ENCODE measurements at places on chromosomes 16 and 17. TPM values are rescaled to one million over a fixed set of nuclear protein-coding genes. Genes with fewer than 3 reads are reported as not detected.

SOX8 gene
- 0.06 TPM for total RNA-seq

KLHL10 gene
- not detected for total RNA-seq

KRTAP4-6 gene
- not detected for total RNA-seq

TRAP1 gene
- 64.8 TPM for total RNA-seq

TEPSIN gene
- total RNA-seq = 53.8 TPM

DLX4 gene
- not detected for total RNA-seq

RHBDL3 gene
- not detected for total RNA-seq

AIPL1 gene
- not detected for total RNA-seq

CDRT15 gene
- total RNA-seq = not detected

RNF222 gene
- not detected for total RNA-seq

PIK3R5 gene
- not detected for total RNA-seq

RNF157 gene
- total RNA-seq = 0.58 TPM

KRTAP1-1 gene
- total RNA-seq = not detected

ICAM2 gene
- 1,319 TPM for total RNA-seq

All from glomerular endothelial cell (primary cell).